NCI-H1092 treated with DMSO at 0.1 percent for 48 hours (cell line): ENCODE measurements at places on chromosomes 7 and 10.

- peak; percentile 57 for DNase-seq
These were observed 48.5 kb upstream of the ARL4A start for GRCh38 chr7:12638851-12639456.

- DNase-seq: no peak
These were observed 87.3 kb downstream of the RUNDC3B start for GRCh38 chr7:87715545-87715944.

DNA sequence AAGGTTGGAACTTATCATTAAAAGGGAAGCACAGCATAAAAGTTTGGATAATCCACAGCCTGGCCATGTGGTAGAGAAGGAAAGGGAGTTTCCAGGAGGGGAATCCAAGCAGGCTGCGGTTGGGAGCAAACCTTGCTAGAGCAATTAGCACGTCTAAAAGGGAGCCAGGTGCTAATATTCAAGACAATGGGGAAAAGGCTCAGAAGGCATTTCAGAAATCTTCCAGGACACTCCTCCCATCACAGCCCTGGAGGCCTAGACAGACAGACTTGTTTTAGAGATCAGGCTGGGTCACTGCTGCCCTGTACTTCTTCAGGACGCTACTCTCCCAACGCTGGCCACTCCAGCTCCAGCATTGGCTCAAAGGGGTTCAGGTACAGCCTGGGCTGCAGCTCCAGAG, 96.2 kb upstream of the KAT6B start:
- DNase-seq: no peak

DNA sequence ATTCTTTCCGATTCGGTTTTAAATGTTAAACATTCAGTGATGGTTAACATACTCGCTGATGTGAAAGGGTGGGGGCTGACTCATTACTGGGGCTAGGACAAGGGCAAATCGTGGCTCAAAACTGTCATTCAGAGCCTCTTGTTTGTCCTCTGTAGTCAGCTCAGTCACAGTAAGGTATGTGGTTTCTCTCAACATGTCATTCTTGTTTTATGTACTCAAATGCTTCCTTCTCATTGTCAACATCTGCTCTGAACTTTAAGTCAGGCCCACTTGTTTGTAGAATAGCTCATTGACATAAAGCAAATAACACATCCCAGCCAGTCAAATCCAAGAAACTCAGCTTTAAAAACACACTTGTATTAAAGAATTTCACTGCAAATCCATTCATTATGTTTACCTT, 7.3 kb downstream of the SLC16A9 start:
- no peak for DNase-seq
